ENCODE measurements at places on chromosomes 7 and 10. TPM values are rescaled to one million over a fixed set of nuclear protein-coding genes. Genes with fewer than 3 reads are reported as not detected.
A peak's percentile ranks its signal among the peaks of the same experiment; 100 is the strongest.

DNA sequence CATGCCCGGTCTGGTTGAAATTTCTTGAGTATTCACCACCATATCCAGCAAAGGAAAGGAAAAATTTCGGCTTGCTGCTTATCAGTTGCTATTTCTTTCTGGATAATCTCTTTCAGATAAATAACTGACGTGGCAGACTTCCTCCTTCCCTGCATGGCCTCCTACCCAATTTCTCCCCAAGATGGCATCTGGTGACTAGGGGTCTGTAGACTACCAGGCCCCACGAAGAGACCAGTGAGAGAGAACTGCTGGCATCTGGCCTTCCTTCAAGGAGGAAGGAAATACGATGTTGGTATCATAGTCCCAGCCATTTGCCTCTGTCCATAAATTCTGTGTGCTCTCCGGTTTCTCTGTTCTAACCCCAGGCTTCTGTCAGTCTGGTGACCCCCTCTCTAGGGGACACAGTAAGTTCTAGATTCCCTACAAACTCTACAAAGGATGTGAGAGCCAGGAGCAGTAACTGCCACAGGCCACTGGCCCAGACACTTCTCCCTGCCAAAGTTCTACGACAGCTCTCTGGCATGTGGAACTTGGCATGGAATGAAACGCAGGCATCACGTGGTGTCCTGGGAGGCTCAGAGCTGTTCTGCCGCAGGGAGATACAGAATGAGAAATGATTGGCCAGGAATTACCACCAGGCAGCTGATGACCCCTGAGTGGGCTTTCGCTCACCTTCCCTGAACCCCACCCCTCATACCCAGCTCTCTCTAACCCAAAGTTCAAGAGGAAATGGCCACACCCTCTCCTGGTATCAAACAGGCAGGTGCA lies 30.0 kb upstream of the MSRB2 start:
- no peak for DNase-seq

Gene CABCOCO1
- total RNA-seq = 0.30 TPM

GRCh38 chr10:83585686-83586085 lies 553.6 kb upstream of the GHITM start:
- no peak for DNase-seq

DNA sequence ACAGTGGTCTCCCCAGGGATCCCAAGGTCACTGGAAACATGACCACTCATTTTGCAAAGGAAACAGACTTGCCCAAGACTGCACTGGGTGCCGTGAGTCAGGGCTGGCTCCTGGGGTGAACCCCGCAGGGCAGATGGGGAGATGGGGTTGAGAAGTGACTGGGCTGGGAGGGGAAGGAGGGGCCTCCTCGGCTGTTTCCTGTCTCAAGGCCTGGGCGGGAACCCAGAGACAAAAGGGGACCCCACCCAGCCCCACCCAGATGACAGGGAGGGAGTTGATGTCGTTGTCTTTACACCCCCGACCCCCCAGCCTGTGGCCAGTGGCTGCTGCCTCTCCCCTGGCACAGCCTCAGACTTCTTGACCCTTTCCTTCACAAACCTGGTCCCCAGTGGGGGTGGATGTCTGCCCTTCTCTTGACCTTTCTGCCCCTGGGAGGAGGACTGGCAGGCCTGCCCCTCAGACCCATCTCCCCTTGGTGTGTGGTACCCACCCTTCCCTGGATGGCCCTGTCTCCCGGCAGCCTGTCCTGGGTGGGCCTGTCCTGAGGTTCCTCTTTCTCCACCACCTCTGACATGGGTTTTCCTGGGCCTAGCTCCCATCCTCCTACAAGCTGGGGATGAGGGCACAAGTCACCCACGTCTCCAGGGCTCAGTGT lies 1.4 kb downstream of the MYO1G start:
- no peak for DNase-seq

Gene OR2A1
- 0.19 TPM for total RNA-seq

DNA sequence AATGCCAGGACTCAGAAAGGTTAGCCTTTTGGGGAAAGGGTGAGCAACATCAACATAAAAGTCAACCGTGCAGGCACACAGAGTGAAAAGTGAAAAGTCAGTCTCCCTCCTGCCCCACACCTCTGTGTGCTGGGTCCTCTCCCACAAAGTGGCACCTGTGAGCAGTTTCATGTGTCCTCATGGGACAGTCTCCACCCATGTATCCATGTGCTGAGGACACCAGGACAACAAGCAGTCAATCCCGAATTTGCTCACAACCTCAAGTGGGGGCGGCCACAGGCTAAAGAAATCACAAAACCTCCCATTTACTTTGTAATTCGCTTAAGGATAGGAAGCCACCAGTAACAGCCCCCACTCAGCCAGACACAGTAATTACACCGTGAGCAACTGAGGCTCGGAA lies 97.4 kb downstream of the ARHGAP22 start:
- DNase-seq = no peak

- DNase-seq = peak; percentile 44
Measured at GRCh38 chr10:102117391-102118159, 2.6 kb downstream of the LDB1 start.

- no peak for DNase-seq
Measured at GRCh38 chr7:112162784-112163506, 43.3 kb downstream of the DOCK4 start.
